ENCODE measurements at places on chromosomes 3 and 15.
A peak's percentile ranks its signal among the peaks of the same experiment; 100 is the strongest.

DNA sequence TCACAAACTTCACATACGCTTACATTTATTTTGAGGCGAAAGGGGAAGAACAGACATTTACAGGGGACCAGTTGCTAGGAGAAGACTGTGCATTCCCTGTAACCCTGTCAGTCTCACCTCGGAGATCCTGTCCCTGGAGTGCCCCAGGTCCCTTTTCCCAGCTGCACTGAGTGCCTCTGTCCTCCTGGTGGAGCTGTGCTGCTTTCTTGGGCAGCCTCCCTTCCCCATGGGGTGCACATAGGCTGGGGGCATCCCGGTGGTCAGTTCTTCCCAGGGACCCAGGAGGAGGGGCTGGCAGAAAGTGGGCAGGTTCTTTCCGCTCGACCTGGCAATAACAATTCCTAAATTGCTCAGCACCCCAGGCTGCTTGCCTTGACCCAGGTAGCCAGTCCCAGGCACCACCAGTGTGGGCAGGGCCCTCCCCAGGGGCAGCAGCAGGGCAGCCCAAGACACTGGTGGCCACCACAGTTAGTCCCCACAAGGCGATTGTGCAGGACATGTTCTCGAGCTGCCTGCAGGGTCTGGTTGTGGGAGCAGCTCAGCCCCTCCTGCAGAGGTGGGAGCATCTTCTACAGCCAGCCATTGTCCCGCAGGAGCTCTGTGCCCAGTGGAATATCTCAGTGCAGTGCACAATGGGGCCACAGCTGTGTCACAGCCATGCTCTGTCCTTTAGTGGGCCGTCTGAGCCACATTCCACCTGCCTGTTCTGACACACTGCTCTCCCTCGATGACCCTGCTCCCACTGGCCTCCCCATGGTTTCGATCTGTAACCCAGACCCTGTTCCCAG is 36.3 kb downstream of the APBA2 start:
- no peak for DNase-seq

DNA sequence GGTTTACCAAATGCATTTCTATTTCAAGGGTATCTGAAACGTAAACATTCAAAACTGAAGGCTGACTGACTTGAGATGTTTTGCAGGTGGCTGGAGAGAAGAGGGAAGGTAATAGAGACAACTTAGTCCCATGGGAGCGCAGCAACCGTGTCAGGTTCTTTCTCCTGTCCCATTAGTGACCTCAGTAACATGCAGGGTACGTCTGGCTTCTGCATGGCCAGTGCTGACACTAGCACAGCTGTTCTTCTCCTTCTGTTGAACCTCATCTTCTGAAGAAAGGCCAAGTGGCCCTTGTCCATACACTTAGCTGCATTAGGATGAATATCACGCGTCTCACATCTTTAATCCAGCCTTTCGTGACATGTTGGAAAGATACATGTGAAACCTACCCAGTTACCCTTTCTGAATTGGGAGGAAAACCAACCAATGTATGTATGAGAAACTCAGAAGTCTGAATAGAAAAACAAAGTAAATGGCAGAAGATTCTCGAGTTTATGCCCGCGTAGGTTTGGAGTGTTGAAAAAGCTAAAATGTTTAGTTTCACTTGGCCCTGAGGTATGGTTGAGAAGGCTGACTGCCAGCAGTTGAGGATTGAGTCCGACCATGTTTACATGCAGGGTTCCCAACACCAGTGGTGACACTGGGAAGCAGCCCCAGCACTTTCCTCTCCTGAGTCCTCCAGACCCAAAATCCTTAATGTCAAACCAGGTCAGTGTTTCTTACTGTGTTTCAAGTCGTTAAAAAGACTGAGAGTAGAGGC is 10.3 kb downstream of the NCBP2 start:
- no peak for DNase-seq

- DNase-seq, result no peak
These were observed 327.6 kb downstream of the GRM7 start for GRCh38 chr3:7188551-7188950.

- no peak for DNase-seq
These were observed 44.5 kb downstream of the CCR1 start for GRCh38 chr3:46163556-46164041.

DNA sequence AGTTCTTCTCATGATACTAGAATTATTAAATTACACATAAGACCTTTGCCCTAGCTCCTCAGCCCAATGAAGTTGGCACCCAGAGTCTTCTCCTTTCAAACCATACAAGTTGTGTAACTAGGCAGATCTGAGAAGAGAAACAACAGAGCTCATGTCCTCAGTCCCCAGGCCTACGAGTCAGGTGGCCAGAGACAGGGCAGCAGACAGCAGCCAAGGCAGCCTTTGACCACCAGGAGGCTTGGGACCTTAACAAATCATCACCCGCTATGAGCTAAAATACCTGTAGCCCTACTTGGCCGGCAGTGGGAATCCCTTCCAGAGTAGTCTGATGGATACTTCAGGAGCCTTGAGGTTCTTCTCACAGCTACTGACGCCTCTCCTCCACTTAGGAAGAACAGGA is 18.3 kb downstream of the STIMATE start:
- DNase-seq, result no peak

DNA sequence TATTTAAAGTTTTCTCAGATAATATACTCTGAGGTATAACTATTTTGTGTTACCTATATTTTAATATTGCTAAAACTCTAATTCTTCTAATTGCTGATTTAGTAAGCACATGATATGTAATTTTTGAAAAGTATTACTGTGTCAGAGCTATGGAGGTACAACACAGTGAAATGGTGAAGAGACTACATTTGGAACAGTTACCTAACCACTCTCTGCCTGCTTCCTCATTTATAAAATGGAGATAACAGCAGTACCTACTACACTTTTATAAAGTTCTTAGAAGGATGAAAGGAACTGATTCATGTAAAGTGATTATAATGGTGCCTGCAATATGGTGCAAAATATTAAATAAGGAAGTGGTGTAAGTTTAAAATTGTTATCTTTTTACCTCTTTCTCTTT is 16.3 kb upstream of the NEK10 start:
- DNase-seq, result no peak

GRCh38 chr15:86611417-86612040 is 531.9 kb downstream of the AGBL1 start:
- DNase-seq, result no peak

DNA sequence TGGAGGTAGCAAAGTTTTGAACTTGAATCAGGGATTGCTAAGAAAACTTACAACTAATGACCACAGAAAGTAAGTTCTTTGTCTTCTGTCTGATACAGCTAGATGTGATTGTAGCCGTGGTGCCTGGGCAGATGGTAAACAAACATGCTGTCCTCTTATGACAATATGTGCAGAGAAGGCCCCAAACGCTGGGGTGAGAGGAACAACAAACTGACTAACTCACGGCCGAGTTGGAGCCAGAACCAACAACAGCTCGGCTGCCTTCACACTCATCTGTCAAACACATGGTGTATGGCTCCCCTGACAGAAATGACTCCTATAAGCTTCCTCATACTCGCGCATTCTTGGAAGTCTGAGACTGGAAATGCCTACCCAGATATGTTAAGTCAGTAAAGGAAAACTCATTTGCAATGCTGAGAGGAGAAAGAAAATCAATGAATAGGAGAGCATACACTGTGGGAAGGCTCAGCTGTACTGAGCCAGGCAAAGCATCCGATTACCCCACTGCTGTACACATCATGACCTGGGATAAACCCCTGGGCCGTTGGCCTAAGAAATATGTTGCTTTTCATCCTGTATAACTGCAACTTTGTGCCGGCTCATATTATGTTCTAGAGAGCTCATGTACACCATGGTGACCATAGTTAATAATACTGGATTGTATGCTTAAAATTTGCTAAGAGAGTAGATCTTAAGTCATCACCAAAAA is 5.7 kb downstream of the THBS1 start:
- peak; percentile 87 for DNase-seq

DNA sequence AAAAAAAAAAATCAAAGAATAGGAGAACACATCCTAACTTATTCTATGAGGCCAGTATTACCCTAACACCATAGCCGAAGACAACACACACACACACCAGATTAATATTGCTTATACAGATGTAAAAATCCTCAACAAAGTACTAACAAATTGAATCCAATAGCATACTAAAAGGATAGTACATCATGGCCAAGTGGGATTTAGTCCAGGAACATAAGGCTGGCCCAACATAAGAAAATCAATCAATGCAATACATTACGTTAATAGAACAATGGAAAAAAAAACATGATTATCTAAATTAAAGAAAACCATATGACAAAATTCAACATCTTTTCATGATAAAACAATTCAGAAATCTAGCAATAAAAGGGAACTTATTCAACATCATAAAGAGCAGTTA is 79.1 kb downstream of the ADAMTS9 start:
- peak; percentile 53 for DNase-seq

DNA sequence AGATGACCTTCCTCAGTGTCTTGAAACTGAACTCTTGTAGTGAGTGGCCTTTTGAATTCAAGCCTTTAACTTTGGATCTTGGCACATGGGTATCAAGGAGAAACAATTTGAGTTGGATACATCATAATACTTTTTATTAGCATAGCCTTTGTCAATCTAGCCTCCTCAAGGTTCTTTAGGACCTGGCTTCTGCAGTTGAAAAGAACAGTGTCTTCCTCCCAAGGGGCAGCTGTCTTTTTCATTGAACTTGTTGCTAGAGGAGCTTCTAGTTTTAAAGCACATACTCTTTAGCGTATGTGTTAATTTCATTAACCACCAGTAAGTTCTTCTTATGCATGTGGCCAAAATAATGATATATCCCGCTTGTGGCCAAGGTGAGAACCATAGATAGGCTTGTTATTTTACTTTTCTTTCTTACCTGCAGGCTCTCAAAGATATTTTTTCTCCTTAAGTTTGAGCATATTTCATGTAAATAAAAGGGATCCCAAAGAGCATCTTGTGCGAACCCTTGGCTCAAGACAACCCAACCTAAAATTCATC is 83.2 kb downstream of the GHSR start:
- no peak for DNase-seq

DNA sequence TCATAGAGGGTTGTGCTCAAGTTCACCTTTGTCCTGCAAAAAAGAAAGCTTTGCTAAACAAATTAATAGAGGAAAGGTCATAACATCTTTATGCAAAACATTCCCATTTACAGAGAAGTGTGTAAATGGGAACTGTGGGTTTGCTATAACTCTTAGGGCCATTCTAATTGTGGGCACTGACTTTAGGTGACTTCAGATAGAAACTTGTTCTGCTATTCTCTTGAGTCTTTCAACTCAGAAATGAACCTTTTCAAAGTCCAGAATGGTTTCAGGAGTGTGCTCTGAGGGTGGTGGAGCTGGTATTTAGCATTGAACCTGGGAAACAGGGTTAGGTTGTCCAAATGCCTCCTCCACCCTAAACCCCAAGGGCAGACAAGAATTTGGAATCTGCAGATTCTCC is 34.0 kb downstream of the SPTSSB start:
- no peak for DNase-seq

- peak; percentile 9 for DNase-seq
These were observed 153.9 kb downstream of the BBX start for GRCh38 chr3:107676469-107677309.

DNA sequence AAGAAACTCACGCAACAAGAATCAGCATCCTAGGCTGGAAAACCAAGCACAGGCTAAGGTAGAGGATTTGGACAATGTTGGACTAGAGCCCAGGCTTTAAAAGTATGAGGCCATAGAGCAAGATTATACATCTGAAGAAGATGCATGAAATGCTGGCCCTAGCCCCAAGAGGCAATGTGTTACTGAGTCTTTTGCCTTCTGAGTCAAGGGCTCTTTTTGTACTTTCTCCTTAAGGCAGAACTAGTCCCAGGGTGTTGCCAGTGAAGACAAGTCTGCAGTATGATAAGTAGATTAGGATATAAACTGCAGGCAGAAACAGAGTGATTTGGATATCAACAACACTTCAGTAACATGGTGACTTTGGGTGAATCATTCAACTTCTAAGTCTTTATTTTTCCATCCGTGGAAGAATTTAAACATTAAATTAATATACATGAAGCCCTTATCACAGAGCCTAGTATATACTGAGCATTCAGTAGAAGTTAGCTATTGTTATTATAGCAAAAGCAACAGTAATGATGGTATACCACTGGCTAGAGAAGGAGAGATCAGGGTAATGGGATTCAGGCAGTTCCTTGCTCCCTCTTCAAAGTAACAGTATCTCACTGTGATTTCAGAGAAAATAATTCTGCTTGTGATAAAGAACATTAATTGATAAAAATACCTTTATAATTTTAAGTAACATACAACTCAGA is 99.9 kb upstream of the MLF1 start:
- no peak for DNase-seq

DNA sequence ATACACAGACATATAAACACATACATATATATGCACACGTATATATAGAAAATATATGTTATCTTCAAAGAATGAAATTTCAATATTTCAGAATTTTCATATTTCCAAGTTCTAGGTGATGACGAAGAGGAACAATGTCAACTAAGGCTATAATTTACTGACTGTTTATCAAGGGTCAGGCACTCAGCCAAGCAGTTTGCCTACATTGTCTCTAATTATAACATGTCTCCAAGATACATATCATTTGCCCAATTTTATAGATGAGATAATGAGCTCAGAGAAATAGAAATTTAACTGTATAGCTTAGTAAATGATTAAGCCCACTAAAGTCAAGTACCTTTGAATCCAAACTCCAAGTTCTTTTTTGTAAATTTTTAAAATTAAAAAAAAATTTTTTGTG is 99.9 kb upstream of the PLSCR4 start:
- DNase-seq, result no peak

- peak; percentile 91 for DNase-seq
These were observed 162.5 kb downstream of the FNDC3B start for GRCh38 chr3:172201870-172202236.

- no peak for DNase-seq
These were observed 24.7 kb downstream of the MINDY2 start for GRCh38 chr15:58795825-58796224.

DNA sequence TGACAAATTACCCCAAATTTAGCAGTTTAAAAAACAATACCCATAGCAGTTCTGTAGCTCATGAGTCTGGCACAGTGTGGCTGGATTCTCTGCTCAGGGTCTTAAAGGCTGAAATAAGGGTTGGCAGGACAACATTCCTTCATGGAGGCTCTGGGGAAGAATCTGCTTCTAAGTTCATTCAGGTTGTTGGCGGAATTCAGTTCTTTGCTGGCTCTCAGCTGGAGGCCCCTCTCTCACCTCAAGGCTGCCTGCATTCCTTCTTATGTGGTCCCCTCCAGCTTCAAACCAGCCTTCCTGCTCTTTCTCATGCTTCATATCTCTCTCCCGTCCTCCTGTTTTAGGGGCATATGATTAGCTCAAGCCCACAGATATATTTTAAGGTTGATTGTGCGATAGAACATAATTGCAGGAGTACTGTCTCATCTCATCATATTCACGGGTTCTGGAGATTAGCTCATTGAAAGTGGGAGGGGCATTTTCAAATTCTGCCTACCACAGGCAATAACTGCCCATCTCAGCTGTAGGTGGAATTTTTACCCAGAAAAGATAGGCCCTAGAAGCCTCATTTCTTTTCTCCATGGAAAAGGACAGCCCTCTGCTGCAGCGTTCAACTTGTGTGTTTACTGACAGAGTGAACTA is 5.6 kb upstream of the ZBTB47 start:
- no peak for DNase-seq

DNA sequence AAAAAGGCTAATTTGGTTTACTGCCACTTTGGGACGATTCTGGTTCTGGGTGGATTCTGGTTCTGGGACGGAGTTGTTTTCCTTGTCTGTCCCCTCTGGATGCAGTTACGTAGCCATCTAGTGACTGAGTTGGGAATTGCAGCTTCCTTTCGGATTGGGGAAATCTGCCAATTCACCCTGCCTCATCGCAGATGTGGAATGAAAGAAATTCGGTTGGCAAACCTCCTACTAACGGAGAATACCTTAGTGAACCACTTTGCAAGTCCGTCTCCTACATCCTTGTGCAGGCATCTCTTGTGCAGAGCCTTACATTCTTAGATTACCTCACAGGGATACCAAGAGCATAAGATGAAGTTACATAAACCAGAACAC is 31.5 kb upstream of the AP4E1 start:
- DNase-seq, result peak; percentile 76

Measured in skin of body (tissue), 3 donors.